ENCODE measurements at places on chromosomes 7 and 10. TPM values are rescaled to one million over a fixed set of nuclear protein-coding genes. Genes with fewer than 3 reads are reported as not detected.
A peak's percentile ranks its signal among the peaks of the same experiment; 100 is the strongest.

LRRN3 gene
- total RNA-seq, result 57.3 TPM

DNA sequence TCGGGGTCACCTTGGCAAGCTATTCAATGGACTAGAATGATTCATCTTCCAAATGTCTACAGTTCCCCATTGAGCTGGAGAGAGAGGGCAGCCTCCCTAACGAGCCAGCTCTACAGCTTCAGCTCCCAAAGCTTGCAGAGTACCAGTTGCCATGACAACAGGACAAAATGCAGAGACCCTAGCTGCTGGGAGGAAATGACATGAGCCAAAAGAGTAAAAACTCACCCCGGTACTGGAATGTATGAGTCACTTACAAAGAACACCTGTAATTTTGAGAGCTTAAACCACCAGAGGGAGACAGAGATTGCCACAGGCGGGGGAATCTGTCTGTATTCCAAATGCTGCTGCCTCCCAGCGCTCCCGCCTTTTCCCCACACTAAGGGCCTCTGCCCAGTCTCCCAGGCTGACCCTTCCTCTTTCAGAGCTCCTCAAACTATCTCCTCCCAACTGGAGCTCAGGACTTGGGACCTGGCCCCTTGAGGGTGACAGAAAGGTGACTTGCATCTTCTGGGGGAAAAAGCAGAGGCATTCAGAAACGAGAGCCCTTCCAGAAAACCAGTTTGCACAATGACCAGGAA, 95.5 kb downstream of the CUL2 start:
- DNase-seq, result peak; percentile 61

DNA sequence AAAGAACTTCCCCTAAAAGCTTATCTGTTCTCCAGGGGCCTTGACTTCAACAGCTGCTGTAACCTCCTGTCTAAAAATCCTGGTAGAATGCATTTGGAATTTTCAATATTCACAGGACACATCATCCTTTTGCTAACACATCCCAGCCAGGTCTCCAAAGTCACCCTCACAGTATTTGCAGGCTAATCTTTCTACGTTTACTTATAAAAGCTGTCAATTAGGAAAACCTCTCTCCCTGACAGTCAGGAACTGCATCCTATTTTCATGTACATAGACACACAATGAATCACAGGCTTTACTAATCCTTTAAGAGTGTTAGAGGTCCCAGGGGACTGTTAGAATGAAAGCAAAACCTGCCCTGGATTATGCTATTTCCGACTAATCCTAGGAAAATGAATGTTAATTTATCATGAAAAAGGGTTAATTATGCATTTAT, 102.2 kb downstream of the GFRA1 start:
- DNase-seq, result no peak

GRCh38 chr10:62424026-62424425, 49.9 kb downstream of the ZNF365 start:
- no peak for DNase-seq

RPEL1 gene
- total RNA-seq, result not detected

AKR1D1 gene
- total RNA-seq, result not detected

ZNF425 gene
- total RNA-seq, result 1.2 TPM

CHST12 gene
- total RNA-seq, result 9.9 TPM

DNA sequence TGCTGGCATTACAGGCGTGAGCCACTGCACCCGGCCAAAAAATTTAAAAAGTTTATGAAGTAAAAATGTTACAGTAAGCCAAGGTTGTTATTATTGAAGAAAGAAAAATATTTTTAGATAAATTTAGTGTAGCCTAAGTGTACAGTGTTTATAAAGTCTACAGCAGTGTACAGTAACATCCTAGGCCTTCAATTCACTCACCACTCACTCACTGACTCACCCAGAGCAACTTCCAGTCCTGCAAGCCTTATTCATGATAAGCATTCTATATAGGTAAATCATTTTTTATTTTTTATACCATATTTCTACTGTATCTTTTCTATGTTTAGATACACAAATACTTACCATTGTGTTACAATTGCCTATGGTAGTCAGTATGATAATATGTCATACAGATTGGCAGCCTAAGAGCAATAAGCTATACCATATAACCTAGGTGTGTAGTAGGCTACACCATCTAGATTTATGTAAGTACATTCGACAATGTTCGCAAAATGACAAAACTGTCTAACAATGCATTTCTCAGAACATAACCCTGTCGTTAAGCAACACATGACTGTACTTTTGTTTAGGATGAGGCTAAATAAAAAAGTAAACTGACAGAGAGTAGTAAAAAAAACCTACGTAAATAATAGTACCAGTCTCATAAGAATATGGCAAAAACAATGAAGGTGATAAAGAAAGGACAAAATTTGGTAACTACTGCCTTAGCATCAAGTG, 77.8 kb upstream of the FAM133B start:
- DNase-seq, result no peak

CDNF gene
- 0.93 TPM for total RNA-seq

AGAP5 gene
- 11.0 TPM for total RNA-seq

DNA sequence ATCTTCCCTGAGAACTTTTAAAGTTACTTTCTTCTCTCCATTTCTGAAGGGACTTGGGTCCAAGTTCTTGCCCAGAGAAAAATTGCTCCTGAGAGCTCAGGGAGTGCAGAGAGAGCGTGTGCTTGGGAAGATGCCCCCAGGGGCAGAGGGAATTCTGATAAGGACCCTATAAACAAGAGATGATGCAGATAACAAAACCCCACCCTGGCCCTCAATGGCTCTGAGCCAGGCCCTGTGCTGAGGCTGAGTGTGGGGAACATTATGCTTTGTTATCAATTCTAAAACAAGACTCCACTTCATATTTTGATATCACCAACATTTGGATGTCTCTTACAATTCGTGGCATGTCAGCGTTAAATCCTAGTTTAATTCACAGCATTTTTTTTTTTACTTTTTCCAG, 34.4 kb upstream of the HABP2 start:
- DNase-seq, result no peak

DNA sequence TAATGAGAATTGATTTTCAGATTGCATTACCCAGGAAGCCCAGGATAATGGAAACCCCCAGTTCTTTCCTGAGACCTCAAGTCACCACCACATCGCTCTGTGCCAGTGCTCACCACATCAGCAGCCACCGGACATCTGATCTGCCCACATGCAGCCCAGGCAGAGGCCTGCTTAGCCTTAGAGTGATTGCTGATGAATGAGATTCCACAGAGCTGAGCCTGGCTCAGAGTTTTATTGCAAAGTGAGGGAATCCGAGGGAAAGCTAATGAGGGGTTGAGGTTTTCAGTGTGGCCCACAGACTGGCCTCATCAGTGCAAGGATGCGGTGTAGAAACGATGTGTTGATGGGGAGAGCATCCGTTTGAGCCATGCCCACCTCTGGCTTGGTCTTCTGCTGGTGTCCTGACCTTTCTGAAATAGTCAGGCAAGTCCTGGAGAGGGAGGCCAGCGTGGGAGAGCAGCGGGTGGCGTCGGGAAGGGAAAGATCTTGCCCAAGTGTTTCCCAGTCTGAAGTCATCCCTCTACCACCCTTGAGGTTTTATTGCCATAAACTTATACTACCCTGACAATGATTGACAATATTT, 120.3 kb downstream of the ITIH5 start:
- no peak for DNase-seq

ERVW-1 gene
- total RNA-seq, result not detected

GRCh38 chr10:63595072-63595471, 73.9 kb downstream of the REEP3 start:
- DNase-seq, result no peak

DNA sequence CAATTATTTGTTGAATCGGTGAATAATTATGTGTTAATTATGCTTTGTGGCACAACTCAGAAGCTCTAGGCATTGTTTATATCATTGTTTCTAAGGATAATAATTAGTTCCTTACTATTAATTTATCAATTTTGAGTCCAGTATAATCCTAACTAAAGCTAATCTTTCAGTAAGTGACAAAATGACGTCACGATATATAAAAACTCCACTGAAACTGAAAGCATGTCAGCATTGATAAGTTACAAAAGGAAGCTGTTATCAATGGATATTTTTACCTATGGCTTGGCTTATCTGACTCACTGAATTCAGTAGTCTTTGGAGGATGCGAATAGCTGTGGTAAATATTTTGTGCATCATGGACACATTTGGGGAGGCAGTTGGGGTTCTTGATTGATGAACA, 793.1 kb downstream of the NXPH1 start:
- no peak for DNase-seq

THSD7A gene
- total RNA-seq, result not detected

ARL5B gene
- total RNA-seq, result 14.4 TPM

- DNase-seq, result no peak
Measured at GRCh38 chr10:110759523-110759922, 112.2 kb upstream of the PDCD4 start.

- no peak for DNase-seq
Measured at GRCh38 chr7:143258831-143259230, 4.4 kb upstream of the GSTK1 start.

- no peak for DNase-seq
Measured at GRCh38 chr7:88072715-88073055, 138.6 kb downstream of the ADAM22 start.

SGCE gene
- total RNA-seq, result 0.42 TPM

TACC2 gene
- not detected for total RNA-seq

DNA sequence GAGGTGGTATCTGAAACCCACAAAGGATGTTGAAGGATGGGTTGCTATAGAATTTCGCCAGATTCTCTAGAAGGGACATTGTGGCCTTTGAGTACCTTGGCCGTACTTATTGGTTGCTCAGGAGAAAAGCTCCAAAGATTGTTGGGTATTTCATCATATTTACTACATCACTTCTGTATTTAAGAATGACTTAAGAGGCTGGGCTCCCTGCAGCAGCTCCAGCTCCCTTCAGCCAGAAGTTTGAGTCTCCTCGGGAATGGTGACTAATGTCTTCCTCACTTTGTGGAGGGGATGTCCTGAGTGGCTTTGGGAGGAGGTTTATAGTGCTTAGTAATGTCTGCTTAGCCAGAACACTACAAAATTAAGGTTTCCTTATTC, 18.1 kb downstream of the MINDY4 start:
- DNase-seq, result no peak

- DNase-seq, result no peak
Measured at GRCh38 chr7:14902589-14903067, at the start of gene DGKB. Gene DGKB, minus strand, starts transcription at chr7:14902751.

DNA sequence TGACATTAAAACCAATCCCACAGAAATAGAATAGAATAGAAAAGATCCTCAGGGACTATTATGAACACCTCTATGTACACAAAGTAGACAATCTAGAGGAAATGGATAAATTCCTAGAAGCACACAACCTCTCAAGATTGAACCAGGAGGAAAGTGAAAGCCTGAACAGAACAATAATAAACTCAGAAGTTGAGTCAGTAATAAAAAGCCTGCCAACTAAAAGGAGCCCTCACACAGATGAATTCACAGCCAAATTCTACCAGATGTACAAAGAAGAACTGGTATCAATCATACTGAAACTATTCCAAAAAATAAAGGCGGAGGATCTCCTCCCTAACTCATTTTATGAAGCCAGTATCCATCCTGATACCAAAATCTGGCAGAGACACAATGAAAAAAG, 220.3 kb upstream of the HPS1 start:
- DNase-seq, result no peak

TAS2R4 gene
- total RNA-seq, result 0.78 TPM

CYP2C19 gene
- not detected for total RNA-seq

GRCh38 chr7:44275957-44276570, 49.3 kb downstream of the CAMK2B start:
- no peak for DNase-seq

C10orf95 gene
- 0.37 TPM for total RNA-seq

POLR2J2 gene
- 21.5 TPM for total RNA-seq

GRCh38 chr10:7409045-7409731, 1.6 kb downstream of the SFMBT2 start:
- DNase-seq, result peak; percentile 45

- no peak for DNase-seq
Measured at GRCh38 chr10:52526251-52526823, 212.3 kb downstream of the DKK1 start.

GRCh38 chr7:47432671-47433563, 149.0 kb downstream of the TNS3 start:
- no peak for DNase-seq

DNA sequence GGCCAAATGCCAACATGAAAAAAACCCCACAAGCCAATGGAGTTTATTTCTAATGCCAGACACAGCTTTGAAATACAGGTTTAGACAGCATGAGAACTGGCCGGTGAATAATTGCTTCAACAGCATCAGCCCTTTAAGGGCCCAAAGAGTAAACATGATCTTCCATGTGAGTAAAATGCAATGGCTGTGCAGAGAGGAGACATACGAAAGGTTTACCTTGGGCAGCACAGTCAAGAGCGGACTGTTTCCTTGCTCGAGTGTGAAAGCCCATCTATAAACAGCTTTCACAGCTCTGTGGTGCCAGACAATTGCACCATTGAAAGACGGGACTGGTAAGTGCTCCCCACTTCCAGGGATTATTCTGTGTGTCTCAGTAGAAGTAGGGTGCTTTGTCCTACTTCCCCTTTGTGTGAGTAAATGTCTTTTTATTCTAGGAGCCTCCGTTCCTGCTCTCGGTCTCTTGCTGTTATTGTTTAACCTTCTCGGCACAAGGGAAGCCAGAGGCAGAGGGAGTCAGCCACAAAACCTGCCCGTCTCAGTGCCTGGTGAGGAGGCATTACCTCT, 77.8 kb upstream of the KAT6B start:
- DNase-seq, result no peak

GRCh38 chr10:13706604-13707003, 119.8 kb downstream of the PRPF18 start:
- DNase-seq, result no peak

DNA sequence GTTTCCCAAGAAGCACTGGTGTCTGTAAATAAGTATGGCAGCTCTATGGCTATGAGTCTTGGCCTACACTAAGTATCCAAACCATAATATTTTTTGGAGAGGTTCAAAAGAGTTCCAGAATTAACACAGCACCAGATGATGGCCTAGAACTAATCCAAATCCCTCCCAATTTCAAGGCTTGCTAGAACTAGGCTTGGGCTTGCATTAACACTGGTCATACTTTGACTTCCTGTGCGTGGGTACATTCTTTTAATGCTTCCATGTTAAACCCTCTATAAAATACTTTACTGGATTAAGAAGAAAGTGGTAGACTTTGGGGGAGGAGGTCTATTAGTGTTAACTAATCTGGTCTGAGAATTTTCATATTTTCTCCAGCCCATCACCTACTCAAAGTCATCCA, 3.1 kb downstream of the AASS start:
- no peak for DNase-seq

DNA sequence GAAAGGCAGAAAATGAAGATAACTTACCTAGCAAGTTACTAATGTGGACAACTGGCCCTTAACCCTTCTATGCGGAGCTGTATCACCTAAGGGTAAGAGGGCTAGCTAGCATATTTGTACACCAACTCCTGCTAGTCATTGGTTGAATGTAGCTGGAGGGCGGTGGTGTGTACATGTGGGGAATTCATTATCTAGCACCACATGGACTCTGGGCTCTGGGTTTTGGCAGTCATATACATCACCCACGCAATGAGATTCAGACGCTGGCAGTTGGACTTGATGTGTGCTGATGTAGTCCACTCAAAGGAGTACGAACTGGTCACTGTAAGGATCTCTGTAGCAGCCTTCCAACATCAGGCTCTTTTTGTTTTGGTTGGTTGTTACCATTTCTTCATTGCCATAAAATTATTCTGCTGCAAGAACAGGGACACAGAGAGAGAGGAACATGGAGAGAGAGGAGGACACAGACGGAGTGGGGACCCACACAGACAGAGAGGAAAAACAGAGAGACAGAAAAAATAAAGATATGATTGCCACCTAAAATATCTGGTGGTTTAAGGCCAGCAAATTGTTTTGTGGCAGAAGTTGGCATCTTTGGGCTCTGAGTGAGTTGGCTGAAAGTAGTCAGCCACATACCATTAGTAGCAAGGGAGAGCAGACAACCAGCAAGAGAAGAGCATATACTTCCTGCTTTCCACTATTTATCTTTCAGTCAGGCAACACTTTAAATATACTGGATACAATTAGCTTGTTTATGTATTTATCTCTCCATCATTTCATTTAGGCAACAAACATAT, 76.7 kb upstream of the MTPN start:
- no peak for DNase-seq

Data from activated T-helper 1 cell treated with anti-CD3 and anti-CD28 coated beads, Interleukin-12 subunit alpha, Interleukin-12 subunit beta, Interleukin-2, Interleukin-4 antibody, amounts not matched to agents 30 ng/mL and 10 ng/mL and 1 ng/mL, durations not matched to agents 14 hours and 24 hours and 36 hours (primary cell).